ENCODE measurements at places on chromosomes 11 and 22.

DNA sequence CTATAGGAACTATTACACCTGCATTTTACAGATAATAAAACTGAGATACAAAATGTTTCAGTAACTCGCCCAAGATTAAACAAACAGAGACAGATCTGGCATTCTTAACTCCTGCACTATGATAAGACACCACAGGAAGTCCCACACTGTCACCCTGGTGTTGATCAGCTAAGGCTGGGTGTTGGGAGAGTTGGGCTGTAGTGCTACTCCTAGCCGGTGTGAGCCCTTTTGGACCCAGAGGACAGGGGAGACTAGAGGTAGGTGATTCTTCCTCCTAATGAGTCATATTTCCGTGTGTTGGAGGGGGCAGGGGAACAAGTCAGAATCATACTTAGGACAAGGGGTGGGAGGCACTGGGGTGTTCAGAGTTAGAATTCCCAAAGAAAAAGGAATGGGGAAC lies 353.2 kb upstream of the TENM4 start:
- no peak for DNase-seq

GRCh38 chr11:1439341-1439740 lies 47.2 kb downstream of the MOB2 start:
- no peak for DNase-seq

DNA sequence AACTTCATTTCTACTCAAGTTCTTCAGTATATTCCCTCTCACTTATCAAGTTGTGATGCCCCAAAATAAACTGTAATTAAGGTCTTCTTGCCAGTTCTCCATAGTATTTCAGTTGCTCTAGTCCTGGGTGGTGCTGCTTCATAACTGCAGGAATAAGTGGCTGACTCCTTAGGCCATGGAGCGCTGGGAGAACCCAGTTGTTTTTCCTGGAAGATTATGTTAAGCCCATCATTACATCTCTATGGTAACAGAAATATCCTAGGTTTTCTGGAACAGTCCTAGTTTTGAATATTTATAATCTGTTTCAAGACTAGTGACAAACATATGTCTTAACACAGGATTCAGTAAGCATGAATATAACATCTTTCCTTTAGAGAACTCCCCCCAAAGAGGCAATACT lies 7.6 kb downstream of the SYTL2 start:
- DNase-seq = no peak

DNA sequence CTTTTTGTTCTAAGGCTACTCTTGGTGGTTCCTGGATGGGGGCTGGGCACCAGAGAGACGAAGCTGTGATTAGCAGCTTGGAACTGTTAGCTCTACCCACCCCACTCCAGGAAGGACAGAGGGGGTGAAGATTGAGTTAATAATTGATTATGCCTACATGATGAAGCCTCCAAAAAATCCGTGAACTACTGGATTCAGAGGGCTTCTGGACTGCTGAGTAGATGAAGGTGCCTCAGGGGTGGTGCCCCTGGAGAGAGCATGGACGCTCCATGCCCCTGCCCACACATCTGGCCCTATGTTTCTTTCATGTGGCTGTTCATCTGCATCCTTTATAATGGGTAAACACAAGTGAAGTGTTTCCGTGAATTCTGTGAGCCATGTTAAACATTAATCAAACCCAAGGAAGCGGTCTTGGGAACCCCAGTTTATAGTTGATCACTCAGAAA lies 47.3 kb upstream of the CYP2D6 start:
- no peak for DNase-seq

GRCh38 chr11:68946416-68947090 lies 34.2 kb downstream of the MRGPRD start:
- DNase-seq = no peak

DNA sequence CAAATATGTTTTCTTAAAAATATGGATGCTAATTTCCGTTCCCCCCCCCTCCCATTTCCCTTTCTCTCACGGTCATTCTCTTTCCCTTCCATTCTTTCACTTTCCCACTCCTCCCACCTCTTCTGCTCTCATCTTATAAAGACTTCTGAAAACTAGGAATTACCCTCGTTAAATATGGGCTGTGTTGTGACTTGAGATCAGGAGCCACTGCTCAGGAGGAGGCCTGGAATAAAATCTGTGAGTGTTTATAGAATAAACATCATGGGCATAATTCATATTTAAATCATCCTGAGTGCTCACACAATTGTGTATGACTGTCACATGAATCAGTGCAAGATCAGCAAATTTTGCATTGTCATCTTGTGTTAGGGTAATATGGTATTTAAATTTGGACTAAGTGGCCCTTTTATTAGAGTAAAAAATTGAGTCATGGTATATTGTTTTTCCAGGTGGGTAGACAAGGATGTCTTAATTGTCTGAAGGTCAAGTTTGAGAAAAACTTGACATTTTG lies 208.0 kb downstream of the DDX10 start:
- no peak for DNase-seq

DNA sequence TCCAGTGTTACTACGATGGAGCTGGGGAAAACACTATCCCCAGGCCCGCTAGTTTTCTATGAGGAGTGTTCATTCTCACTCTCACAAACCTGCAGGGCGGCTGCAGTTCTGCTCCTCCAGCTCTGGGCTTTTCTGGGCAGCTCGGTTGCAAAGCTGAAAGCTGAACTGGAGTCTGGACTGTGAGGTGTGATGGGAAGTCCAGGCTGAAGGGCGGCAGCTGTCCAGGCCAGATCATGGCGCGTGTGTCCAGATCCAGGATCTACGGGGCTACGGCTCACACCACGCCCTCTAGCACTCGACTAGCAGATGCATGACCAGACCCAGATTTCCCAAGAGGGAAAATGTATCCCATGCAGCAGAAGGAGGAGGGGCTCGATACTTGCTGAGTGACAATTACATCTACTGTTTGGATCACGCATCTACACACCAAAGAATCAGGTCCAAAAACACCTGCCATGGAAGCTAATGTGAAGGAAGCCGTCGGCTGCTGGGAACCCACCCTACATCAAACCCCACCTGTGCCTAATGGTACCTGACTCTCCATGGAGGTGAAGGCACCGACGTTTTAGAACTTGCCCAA lies 555.0 kb downstream of the BRD1 start:
- no peak for DNase-seq

DNA sequence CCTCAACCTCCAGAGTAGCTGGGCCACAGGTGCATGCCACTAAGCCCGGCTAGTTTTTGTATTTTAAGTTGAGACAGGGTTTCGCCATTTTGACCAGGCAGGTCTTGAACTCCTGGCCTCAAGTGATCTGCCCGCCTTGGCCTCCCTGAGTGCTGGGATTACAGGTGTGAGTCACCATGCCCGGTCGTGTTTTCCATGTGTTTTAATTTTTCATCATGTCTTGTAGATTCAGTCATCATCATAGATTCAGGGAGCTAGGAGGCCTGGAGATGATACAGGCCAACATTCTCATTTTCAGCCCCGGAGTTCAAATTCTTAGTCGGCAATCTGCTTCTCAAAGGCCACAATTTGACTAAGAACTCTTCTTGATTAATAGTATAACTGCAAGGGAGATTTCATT lies 73.5 kb upstream of the GRAMD1B start:
- DNase-seq = peak; percentile 66

DNA sequence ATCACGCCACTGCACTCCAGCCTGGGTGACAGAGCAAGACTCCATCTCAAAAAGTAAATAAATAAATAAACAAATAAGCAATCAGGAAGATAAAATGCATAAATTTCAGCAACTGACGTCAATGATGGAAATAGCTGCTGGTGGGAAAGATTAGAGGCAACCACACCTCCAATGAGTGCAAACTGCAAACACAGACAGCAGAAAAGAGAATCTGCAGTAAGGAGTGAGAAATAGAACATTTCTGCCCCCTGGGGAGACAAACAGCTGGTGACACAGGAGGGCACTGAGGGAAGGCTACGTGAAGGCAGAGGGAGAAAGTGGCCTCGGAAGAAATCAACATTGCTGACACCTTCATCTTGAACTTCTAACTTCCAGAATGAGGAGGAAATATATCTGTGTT lies 6.5 kb downstream of the PI4KA start:
- no peak for DNase-seq

DNA sequence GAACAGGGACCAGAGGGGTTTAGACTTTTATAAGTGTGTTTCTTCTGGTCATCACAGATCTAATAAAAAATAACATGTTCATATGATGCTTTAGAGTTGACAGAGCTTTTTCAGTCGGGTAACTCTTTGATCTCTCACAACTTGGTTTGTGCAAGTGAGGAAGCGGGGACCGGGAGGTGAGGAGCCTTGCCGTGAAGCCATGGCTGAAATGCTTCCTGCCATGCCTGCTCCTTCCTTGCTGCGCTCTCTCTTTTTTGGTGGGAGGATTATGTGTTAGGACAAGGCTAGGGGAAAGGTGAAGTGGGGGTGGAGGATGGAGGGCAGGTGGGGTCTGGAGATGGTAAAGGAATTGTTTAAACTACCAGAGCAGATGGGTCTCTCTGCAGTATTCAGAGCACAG lies 23.8 kb downstream of the TEAD1 start:
- DNase-seq = no peak

- no peak for DNase-seq
Measured at GRCh38 chr11:34602245-34602644, 18.6 kb upstream of the EHF start.
